Stimulated activated CD8-positive, alpha-beta memory T cell treated with anti-CD3 and anti-CD28 coated beads, Interleukin-2, amount 100 ng/mL, for 48 hours (primary cell): ENCODE measurements at places on chromosomes 4 and X.

GRCh38 chrX:64184396-64184795, 21.1 kb downstream of the AMER1 start:
- no peak for DNase-seq

DNA sequence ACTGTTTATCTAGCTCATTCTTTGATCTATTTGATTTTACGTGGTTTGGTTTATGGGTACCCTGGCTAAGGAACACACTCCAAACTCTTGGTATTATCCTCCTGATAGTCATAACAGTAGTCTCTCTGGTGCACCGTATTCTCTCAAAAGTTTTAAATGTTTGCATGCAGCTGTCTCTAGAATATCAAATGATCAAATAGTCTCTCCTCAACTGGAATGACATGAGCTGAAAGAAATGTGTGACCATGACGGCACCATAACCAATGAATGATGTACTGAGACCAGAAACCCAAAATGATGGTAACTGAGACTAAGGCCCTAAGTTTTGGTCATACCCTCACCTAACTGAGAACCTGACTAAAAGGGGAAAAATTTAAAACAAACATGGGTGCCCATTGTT, 319.4 kb downstream of the SLC7A11 start:
- no peak for DNase-seq

DNA sequence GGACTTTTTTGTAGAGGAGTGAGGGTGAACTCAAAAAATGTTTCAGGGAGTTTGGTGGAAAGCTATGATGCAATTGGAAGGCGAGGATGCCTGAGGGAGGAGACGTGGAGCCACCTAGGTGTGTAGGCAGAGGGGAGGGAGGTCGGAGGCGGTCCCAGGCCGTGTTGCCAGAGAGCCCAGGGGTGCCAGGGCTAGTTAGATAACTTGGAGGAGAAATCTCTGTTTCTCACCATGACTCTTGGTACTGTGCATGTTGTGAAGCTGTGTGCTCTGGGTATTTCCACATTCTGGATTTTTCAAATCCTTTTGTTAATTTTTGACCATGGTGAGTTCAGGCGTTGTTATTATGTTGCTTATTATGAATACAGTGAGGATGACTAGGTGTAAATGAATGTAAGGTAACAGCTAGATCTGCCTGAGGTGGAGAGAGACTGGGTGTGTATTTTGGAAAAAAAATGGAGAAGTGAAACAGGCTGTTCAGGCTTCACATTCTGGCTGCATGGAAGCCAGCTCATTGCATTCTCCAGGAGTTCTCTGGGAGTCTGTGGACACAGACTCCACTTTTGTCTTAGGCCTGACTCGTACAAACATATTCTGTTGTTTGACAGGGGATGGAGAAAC, 4.5 kb downstream of the RAB9A start:
- no peak for DNase-seq

- no peak for DNase-seq
Measured at GRCh38 chrX:123060986-123061385, 123.1 kb upstream of the GRIA3 start.

- no peak for DNase-seq
Measured at GRCh38 chr4:181909368-181909767, 333.8 kb upstream of the TENM3 start.

- no peak for DNase-seq
Measured at GRCh38 chr4:174041555-174042105, 241.8 kb downstream of the FBXO8 start.

GRCh38 chr4:112938461-112939058, 110.9 kb upstream of the ANK2 start:
- DNase-seq, result no peak

GRCh38 chrX:130165181-130165702, 399 bp downstream of the AIFM1 start:
- no peak for DNase-seq

DNA sequence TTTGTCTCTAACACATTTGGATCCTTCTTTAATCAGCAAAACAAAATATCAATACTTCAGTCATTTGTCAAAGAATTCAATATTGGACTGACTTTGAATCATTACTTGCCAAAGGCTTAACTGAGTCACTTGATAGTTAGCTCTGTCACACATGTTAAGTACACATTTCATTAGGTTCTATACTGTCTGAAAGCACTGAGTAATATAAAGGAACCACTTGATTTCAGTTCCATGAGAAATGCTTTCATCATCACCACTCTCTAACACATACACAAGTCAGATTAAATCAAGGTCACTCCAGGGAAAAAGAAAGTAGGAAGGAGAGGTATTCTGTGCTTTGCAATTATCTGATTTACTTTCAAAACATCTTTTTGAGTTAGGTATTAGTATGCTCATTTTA, 1233.1 kb downstream of the C4orf33 start:
- DNase-seq, result no peak

DNA sequence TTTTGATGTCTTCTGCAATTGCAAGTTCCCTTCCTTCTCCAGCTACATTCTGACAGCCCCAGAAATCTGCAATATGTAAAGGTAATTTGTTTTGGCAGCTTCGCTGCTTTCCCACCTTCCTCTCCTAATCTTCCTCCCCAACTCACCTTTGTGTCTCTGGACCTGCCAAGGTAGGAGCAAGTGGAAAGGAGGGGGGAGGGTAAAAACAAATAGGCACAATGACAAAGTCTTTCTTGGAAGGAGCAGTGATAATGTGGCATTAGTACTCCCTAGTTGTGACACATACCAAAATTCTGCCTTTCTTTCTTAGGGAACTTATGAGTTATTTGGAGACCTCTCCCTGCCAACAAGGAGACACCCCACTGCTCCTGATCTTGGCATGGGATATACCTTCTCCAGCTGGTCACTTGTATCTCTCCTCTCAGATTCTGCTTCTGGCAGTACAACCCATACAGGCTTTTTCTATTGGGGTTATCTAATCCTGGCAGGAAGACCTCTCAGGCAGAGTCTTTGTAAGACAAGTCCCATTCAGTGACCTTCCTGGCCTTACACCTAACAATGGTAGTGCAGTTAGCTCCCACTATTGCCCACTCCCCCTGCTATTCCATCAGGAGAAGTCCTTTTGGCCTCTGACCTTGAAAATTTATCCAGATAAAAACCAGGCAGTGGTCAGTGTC, 24.2 kb downstream of the F8 start:
- no peak for DNase-seq

DNA sequence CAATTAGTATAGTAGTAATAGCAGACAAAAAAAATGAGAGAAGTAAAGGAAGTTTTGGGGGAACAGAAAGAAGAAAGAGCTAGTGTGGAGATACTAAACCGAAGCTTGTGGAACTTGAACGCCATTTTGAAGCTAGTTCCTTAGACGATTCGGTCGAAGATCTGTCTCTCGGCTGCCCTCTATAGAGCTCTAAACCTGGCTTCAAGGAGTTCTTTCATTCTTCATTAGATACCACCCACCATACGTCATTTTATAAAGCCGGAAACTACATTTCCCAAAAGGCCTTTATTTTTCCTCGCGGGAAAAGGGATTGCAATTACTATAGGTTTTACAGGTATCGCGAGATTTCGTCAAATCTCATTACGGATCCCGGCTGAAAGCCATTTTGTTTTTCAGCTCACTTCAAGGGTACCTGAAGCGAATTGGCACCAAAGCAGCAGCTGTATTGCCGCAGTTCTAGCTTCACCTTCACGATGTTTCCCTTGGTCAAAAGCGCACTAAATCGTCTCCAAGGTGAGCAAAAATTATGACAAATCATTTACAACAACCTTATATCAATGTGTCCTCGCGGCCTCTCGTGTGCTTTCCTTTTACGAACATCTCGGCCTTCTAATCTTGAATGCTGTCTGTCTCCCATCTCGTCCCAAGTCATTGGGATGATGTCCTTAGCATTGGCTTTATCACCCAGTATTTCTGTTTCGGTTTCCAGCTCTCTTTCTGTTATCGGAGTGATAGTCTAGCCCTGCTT, at the start of gene COX7B:
TSS of gene COX7B (plus strand) at position 388 of the 748 bp plus-strand sequence. CDS start at position 474, 86 bp downstream.
- DNase-seq, result no peak

DNA sequence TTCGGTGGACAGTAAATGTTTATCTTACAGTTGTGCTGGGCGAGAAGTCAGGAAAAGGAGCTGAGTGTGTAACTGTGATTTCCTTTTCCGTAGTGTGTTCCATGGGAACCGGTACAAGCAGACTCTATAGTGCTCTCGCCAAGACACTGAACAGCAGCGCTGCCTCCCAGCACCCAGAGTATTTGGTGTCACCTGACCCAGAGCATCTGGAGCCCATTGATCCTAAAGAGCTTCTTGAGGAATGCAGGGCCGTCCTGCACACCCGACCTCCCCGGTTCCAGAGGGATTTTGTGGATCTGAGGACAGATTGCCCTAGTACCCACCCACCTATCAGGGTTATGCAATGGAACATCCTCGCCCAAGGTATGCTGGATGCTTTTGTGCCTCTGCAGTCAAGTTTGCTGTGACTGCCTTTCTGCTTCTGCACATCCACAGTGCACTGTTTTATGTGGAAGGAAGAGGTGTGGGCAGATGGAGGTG, 27.4 kb downstream of the NOCT start:
- no peak for DNase-seq

- DNase-seq, result no peak
Measured at GRCh38 chrX:323721-324628, 5.4 kb upstream of the GTPBP6 start.

DNA sequence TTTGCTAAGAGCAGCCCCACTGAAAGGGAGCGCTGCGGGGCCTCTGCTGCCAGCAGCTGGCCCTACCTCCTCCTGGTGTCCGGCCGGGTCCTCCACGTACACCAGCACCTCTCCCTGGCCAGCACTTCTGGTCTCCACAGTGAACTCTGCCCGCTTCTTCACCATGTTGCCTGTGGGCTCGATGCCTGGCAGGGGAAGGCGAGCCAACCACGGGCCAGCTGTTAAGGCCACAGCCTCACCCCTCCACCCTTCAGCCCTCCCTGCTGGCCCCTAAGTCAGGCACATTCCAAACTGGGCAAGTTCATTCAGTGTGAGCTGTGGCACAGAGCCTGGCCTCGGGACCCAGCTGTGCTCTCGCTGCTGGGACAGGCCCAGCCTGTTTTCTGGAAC, 7.8 kb downstream of the FLNA start:
- no peak for DNase-seq

DNA sequence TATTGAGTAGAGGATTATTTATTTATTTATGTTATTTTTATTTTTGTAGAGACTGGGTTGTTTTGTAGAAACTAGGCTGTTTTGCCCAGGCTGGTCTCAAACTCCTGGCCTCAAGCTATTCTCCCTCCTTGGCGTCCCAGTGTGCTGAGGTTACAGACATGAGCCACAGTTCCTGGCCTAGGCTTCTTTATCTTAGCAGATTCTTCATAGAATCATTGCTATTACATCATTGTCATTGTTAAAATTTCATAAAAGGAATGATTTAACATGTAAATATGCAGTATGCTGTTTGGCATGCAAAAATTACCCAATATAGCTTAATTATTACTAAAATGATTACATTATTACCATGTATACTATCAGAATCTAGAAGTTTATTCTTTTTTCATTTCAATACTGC, 24.2 kb downstream of the SULT1E1 start:
- no peak for DNase-seq

GRCh38 chrX:9267415-9267814, 197.4 kb upstream of the TBL1X start:
- no peak for DNase-seq

DNA sequence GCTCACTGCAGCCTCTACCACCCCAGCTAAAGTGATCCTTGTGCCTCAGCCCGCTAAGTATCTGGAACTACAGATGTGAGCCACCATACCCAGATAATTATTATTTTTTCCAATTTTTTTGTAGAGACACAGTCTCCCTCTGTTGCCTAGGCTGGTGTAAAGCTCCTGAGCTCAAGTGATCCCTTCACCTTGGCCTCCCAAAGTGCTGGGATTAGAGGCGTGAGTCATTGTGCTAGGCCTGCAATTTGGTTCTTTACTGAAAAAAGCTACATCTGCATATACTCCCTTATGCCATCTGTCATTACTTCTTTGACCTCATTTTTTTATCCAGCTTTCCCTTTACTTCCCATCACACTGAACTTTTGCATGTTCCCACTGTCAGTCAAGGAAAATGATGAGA, 2012.4 kb upstream of the IGFBP7 start:
- DNase-seq, result no peak

DNA sequence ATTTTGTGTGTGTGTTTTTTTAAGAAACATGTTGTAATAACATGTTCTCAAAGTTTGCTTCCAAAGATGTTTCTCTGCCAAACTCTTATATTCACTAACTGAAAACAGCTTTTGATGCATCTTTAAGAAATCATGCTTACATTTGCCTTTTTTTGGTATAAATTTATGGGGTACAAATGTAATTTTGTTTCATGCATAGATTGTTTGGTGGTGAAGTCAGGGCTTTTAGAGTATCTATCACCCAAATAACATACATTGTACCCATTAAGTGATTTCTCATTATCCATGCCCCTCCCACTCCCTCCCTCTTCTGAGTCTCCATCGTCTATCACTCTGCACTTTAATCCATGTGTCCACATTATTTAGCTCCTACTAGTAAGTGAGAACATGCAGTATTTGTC, 30.8 kb downstream of the SPINK2 start:
- DNase-seq, result no peak

DNA sequence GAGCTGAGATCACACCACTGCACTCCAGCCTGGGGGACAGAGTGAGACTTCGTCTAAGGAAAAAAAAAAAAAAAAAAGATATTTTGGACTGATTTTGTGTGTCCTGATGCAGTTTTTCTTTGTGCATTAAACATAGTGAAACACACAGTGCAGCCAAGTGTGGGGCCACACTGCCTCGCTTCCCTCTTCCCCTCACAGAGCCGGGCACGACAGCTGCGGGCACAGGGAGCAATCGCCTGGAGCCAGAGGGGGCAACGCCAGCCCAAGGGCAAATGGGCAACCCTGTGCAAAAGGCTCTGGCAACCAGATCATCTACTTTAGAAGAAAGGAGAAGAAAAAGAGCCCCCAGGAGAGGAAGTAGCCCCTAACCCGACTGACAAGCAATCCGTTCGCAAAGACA, 13.5 kb upstream of the CCNQ start:
- DNase-seq, result no peak

DNA sequence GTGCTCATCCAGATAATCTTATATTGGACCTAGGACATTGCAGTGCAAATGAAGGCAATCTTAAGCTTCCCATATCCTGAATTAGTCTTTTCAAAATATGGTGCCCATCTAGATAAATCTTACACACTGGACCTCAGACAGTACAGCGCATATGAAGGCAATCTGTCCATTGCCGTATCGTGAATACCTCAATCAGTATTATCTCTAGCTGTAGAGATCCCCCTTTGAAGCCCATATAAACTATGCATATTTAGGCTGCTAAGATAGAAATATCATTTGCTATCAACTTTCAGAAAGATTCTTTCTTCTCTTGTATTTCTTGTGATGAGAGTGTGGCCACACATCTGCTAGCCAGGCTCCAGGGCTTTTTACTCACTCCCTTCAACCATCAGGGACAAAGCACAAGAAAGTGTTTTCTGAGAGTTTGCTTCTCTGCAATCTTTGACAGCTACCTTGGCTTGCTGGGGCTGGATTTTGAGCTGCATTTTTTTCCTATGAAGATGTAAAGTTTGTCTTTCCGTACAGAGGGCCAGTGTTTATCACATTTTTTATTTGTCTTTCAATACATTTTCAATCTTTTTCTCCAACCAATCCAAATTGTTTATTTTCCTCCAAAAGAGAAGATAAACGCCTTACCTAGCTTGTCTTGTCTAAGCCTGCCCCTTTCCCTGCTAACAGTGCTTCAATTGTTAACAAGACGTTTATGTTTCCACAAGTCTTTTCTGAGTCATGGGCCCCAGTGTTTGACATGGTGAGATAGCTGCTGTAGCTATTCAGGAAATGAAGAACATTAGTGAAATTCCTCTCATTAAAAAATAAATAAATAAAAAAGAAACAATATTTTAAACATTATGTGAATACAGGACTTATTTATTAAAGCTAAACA, 57.6 kb upstream of the FAT1 start:
- DNase-seq, result no peak
